CD4-positive, alpha-beta memory T cell (primary cell): ENCODE measurements at places on chromosomes 1 and 21. TPM values are rescaled to one million over a fixed set of nuclear protein-coding genes. Genes with fewer than 3 reads are reported as not detected.

DNA sequence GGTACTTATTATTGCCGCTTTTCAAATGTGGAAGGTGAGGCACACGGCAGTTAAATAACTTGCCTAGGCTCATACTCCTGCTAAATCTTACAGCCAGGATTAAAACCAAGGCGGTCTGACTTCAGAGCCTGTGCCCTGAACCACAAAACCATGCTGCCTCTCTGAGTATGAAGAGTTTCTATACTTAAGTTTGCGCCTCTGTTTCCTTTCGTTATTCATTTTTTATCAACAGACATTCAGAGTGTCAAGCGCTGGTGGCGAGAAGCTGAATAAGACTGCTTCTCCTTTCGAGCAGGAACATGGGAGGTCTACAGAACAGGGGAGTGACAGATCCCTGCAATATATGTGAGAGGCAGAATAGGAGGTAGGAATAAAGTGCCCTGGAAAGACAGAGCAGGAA lies 96.0 kb upstream of the DUSP10 start:
- no peak for DNase-seq

GRCh38 chr21:14095056-14095455 lies 115.7 kb downstream of the LIPI start:
- DNase-seq = no peak

DNA sequence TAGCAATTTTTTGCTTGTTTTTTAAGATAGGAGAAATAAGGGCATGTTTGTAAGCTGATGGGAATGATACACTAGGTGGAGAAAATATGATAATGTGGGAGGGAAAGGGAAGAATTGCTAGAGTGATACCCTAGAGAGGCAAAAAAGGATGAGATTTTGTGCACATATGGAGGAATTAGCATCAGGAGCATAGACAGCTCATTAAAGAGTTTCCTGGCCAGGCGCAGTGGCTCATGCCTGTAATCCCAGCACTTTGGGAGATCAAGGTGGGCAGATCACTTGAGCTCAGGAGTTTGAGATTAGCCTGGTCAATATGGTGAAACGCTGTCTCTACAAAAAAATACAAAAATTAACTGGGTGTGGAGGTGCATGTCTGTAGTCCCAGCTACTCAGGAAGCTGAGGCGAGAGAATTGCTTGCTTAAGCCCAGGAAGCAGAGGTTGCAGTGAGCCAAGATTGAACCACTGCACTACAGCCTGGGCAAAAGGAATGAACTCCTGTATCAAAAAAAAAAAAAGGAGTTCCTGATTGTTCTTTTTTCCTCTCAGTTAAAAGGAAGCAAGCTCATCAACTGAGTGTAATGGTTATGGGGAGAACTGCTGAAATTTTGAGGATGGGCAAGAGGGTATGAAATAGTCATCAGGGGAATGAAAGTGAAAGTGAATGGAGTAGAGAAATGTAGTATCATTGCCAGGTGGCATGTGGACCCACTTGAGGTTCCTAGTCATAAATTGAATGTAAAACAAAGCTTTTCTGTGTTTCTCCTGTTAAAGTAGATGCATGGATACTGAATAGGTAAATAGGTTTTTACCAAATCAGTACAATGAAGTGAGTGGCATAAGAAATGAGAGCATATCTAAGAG lies 35.5 kb downstream of the SH3GLB1 start:
- DNase-seq = peak; percentile 22

GRCh38 chr1:63984930-63985290 lies 211.1 kb downstream of the ROR1 start:
- DNase-seq = no peak

- no peak for DNase-seq
These were observed 116.7 kb downstream of the RHOU start for GRCh38 chr1:228852024-228852423.

DNA sequence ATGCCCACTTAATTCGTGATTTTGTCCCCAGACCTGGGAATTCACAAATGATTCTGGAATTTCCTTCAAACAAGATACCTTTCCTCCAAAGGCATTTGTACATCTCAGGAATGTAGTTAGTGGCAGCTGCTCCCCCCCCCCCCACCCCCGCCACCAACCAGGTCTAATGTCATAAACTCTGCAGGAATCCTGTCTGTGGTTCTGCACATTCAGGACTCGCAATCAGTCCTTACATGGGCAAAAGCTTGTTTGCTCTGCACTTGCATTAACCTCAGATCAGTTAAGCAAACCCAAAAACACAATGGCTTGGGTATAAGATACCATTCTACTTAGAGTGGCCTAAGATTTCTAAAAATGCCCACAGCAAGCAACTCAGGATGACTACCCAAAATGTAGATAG lies 143.8 kb downstream of the TGFB2 start:
- DNase-seq = no peak

DNA sequence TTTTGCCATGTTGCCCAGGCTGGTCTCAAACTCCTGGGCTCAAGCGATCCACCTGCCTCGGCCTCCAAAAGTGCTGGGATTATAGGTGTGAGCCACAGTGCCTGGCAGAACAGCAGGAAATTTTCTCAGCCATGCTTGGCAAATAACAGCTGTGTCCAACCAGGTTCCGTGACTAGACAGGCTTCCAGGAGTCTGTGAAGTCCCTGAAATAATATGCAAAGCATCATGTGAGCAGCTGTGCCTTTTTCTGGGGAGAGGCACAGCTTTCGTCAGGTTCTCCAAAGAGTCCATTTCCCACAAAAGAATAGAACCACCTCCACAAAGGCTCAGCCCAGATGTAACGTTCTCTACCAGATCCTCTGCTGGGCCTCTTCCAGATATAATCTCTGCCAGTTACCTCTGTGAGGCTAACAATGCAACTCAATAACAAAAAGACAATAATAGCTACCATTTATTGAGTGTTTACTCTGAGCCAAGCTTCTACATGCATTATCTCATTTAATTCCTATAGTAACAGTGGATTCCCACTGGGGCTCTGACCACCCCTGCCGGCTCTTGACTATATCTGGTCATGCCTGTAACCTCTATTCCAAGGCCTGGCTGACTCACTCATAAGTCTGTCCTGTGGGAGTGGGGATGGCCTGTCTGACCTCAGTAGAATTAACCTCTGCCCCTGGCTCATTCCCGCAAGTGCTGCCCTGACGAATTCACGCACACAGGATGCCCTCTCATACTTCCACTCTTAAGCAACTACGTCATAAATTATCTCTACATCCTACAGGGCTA lies 4.0 kb upstream of the NKAIN1 start:
- no peak for DNase-seq

DNA sequence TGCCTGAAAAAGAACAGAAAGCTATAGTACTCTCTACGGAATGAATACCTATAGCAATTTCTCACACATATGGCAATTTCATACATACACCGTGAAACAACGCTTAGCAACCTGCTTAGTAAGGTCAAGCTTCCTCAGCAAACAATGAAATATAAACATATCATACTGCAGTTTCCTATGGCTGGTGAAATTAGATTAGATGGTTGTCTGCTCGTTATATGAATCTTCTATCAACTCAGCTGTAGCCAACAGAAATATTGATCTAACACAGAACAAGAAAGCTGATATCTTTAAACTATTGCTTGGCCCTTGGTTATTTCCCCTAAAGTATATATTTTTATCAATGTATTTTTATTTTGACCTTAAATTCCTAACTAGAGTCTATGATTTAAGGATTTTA lies 187.8 kb downstream of the SLC44A5 start:
- no peak for DNase-seq

- DNase-seq = no peak
These were observed 85.9 kb upstream of the SIM2 start for GRCh38 chr21:36613059-36613458.

DNA sequence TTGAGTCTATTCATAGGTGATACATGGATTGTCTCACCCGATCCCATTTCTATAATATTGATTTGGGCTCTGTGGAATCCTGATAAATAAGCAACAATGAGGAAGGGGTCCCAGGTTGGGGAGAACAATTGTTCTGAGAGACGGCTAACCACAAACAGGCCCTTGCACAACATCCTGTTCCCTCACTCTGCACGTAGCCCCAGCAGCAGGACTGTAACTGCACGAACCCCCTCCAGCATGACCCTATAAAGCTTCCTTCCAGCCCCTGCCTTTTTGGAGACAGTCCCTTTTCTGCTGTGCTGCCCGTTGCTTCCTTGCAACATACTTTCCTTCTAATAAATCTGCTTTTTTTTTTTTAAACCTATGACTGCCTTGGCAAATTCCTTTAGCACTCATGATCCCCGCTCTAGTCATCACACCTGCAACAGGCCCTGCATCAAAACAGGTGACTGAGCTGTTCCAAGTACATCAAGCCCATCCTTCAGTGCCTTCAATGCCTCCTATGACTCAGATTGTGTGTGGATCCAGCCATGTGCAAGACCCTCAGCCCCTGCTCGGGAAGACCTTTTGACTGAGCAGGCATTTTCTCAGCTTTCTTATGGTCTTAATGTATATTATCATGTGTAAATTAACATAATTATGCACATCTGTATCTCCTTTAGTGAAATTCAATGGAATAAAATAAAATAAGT lies 63.7 kb upstream of the B3GALNT2 start:
- DNase-seq = no peak

DNA sequence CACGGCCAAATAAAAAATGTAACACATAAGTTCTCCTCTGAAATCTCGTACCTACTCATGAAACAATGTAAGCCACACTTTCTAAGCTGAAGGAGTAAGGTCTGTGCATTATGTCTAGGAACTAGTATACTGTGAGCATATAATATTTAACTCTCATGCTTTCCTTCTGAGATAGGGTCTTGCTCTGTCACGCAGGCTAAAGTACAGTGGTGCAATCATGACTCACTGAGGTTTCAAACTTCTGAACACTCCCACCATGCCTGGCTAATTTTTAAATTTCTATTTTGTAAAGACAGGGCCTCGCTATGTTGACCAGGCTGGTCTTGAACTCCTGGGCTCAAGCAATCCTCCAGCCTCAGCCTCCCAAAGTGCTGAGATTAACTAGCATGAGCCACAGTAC lies 71.3 kb downstream of the AHCTF1 start:
- DNase-seq = no peak

DNA sequence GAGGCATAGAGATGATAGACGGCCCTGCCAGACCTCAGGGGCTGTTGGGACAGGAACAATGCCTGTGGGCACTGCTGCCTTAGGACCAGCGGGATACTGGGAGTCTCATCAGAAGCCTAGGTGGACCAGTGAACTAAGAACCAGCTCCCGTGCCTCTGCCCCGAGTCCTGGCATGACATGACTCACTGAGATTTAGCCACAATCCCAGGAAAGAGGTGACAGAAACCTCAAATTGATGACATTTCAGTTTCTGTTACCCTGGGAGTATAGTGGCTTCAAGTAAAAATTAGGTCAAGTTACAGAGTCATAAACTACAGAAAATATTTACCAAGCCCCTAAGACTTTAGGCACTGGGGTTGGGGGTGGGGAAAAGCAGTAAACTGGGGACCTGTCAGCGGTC lies 74.6 kb upstream of the GADD45A start:
- DNase-seq = no peak

DNA sequence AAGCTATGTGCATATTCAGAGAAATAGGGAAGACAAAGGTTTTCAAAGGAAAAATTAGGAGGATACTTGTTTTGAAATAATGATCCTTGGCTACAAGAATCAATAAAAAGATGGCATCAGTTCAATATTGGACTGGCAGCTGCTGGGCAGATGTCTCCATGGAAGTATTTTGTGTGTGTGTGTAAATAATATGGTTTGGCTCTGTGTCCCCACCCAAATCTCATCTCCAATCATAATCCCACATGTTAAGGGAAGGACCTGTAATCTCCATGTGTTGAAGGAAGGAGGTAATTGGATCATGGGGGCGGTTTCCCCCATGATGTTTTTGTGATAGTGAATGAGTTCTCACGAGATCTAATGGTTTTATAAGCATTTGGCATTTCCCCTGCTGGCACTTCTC lies 40.4 kb upstream of the LRRC7 start:
- DNase-seq = no peak

DNA sequence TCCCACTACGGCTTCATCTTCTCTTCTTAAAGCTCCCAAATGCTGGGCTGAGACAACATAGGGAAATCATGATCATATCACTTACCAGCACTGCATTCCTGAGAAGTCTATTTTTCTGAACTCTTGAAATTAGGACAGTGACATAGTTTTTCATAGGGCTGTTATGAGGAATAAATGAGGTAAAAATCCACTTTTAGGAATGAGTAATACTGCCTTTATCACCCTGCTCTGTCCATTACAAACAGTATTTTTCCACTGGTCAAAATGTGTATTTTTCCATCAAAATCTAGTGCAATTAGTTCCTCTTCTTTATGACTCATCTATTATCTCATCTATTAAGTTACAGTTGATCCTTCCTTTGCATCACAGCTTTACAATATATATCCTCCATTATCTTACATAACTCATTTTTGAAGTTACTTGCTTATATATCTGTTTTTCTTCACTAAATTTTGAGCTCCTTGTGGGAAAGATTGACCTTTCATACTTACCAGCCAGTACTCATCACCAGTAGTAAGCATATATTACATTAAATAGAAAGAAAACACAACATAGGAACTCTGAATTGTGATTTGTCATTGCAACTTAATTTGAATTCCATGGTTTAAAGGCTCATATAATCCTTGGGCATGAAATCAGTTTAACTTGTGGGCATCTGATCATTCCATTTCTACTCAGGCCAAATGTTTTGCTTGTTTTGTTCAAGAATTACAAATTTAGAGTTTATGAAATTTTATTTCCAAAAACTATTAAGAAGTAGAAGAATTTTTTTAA lies 37.1 kb downstream of the PRRX1 start:
- no peak for DNase-seq

DNA sequence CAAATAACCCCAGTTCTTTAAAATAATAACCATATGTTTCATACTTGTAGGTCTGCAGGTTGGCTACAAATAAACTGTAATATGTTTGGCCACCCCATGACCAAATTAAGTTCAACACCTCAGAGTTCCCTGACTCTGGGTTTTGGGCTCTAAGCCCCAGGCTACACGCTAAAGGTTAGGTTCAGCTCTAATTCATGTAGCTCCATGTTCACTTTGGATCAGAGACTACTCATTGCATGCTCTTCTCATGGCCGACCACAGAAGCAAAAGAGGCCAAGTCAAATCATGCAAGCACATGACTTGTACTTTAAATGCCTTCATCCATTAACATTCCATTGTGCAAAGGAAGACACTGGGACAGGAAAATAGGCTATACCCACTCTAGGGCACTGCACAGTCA lies 66.2 kb downstream of the MRPL39 start:
- DNase-seq = no peak

GRCh38 chr21:40235528-40235927 lies 368.3 kb downstream of the PCP4 start:
- DNase-seq = no peak

The KLHL17 gene
- total RNA-seq = 43.4 TPM

The TIAM1 gene
- total RNA-seq = 104 TPM

The DNAJC28 gene
- 1.3 TPM for total RNA-seq

The KCTD3 gene
- total RNA-seq = 1.8 TPM

The CYP4Z1 gene
- not detected for total RNA-seq

The PSRC1 gene
- 0.17 TPM for total RNA-seq

The LGR6 gene
- total RNA-seq = not detected

The CHAF1B gene
- total RNA-seq = 1.3 TPM

The CYP4A11 gene
- total RNA-seq = not detected

The EXO1 gene
- total RNA-seq = 0.41 TPM
